Stimulated activated CD4-positive, alpha-beta T cell treated with anti-CD3 and anti-CD28 coated beads, TNF-alpha, amount 100 ng/mL, for 4 hours (primary cell): ENCODE measurements at places on chromosomes 13 and 19.

DNA sequence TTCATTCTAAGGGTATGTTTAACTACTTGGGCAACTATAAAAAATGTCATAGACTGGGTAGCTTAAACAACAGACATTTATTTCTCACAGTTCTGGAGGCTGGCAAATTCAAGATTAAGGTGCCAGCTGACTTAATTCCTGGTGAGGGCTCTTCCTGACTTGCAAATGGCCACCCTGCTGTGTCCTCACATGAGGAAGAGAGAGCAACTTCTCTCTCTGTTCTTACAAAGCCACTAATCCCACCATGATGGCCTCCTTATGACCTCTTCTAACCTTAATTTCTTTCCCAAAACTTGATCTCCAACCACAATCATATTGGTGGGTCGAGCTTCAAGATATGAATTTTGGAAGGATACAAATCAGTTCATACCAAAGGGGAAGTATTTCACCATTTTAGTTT is 399.0 kb downstream of the DCT start:
- no peak for DNase-seq

DNA sequence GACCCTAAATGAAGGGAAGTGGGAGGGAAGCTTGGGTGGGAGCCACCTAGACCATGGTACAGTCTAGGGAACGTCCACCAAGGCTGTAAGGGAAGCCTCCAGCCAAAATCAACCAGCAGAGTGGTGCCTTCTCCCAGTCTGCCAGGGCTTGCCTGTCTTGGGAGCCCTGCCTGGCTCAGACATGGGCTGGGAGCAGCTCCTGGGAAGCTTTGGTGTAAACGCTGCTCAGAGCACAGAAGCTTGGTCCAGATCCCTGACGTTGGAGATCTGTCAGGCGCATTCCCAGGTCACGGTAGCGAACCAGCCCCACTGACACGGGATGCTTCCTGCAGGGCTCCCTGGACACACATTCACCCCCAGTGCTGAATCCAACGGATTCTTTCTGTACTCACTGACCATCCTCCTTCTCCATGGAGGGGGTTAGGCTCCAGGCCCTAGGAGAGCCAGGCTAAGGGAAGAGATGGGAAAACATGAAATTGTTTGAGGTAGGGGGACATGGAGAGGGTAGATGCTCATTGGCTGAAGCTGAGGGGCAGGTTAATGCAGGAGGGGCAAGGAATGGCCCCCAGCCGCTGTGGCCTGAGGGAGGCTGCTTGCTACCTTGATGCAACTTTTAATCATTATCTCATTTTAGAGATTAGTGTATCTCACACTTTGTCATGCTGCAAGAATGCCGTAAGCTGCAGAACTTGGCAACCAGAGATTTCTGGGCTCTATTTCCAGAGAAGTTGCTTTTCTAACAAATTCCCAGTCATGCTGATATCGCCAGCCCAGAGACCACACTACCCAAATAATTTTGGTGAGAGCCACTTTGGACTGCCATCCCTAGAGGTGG is 195.8 kb downstream of the UQCRFS1 start:
- no peak for DNase-seq

DNA sequence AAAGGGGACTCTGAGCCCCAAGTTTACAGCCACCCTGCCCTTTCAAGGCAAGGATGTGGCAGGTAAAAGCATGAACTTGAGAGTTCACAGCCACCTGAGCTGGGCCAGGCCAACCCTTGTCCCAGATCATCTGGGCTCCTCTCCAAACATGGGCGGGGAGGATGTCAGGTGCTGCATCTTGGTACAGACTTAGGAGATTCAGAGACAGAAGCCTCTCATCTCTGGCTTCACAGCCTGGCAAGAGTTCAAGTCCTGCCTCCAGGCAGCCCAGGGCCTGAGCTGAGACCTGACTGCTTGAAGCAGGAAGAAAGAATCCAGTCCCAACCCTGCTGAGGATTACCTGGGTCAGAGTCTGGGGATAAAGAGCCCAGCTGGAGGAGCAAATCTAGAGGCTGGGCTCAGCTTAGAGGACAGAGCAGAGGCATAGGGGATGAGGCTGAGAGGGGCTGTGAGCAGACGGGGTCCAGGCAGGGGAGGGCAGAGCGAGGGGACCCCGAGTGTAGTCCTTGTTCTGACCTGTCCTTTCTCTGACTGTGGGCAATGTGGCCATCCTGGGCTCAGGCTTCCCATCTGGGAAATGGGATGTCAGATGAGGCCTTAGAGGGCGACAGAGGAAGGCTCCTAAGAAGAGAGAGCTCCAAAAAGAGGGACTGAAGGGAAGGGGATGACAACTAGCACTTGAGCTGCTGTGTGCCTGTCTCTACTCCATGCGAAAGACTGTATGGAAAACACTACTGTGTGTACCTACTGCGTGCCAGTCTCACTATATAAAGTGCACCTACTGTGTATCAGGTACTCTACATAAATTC is 6.6 kb upstream of the OR10H5 start:
- DNase-seq: no peak

DNA sequence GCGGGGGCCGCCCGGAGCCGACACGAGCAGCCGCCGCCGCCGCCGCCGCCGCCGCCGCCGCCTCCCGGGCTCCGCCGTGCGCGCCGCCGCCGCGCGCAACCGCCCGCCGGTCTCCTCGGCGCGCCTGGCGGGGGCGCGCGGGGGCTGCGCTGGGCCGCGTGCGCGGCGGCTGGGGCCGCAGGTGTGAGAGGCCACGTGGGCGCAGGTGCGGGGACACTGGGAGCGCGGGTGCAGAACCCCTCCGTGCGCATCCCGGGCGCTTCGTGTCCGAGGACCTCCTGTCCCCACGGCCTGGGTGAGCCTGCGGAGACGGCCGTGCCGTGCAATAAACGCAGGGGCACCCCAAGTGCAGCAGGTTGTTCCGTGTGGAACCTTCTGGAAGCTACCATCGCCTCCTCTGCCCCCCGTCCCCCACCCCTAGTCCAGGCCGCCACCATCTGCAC is at the start of gene LINGO3:
LINGO3 (minus strand) TSS at position 41 of the 443 bp plus-strand sequence. CDS start 16,378 bp downstream, outside the sequence.
- DNase-seq: no peak

DNA sequence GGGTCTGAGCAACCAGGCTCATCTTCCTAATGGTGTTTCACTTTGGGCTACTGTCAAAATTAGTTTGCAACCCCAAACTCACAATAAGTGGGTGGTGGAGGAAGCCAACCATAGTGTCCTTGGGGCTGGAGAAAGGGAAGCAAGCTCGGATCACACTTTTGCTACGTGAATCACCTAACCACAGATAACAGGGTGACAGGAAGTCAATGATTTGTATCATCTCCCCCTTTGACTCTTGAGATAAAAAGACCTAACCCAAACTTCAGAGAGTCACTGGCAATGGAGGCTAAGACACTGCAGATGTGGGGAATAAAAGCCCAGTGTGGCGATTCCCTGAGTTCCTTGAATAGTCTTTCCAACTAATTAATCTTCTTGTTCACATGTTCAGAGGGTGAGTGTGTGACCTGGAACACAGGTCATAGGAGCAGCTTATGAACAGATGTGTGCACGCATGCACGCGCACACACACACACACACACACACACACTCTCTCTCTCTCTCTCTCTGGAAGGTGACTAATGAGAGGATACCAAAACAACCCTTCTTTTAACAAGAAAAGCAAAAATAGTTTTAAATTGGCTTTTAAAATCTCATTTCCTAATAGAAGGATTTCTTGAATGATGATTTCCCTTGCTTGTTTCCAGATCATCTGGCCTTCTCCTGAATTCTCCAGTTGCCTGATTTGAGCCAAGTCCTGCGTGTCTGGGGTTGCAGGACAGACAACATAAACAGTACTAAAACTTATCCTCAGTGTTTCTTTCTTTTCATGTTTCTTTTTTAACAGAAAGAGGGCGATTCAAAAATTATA is 21.2 kb upstream of the DOCK9 start:
- no peak for DNase-seq

- DNase-seq: no peak
These were observed 13.5 kb upstream of the CBY2 start for GRCh38 chr13:45688577-45688976.

DNA sequence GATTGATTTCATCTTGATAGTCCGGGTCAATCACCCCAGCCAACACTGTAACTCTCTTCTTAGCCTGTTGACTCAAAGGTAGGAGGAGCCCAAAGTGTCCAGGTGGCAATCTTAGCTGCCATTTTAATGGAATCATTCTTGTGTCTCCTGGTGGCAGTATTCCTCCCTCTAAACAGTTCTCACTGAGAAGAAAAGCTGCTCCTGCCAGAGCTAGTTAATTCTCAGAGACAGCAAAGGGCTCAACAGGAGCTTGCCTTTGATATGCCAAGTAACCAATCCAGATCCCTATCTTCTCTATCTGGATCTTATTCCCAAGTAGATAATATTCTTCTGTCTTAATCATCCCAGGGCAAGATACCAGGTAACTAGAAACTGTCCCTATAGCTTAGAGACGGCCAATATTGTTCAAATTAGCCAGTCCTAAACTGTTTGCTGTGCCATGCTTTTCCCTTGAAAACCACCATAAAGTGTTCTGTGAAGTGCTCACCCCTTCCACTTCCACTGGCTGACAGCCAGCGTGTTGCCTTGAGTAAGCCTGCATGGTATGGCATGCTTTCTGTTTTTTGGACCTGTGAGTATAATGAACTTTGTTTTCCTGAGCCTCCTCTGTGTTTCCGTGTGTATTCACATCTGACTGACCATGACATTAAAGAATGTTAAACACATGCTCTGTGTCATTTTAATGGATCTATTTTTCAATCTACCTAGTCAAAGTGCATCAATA is 463.7 kb upstream of the SLITRK5 start:
- DNase-seq: no peak

DNA sequence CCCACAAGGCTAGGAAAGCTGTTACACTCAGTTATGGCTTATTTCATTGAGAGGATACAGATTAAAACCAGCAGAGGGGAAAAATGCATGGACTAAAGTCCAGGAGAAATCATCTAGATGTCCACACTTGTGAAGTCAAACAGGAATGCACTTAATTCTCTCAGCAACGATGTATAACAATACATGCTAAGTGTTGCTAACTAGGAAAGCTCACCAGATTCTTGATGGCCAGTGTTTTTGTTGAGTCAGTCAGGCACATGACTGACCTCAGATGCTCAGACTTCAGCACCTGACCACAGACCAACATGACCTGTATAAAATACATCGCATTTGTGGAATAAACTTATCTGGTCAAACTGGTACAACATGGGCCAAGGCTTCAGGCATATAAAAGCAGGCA is 470.2 kb upstream of the PRR20A start:
- no peak for DNase-seq

- no peak for DNase-seq
These were observed 115.8 kb downstream of the CCNA1 start for GRCh38 chr13:36548129-36548528.

- DNase-seq: no peak
These were observed 2.1 kb downstream of the ZNF709 start for GRCh38 chr19:12482509-12482886.

- DNase-seq: no peak
These were observed 11.8 kb downstream of the HTR2A start for GRCh38 chr13:46885018-46885417.

- no peak for DNase-seq
These were observed 402 bp upstream of the DYRK1B start for GRCh38 chr19:39834287-39834841.

- no peak for DNase-seq
These were observed 5.2 kb downstream of the UBXN6 start for GRCh38 chr19:4452230-4452990.

GRCh38 chr19:11151181-11151580 is 4.4 kb downstream of the SPC24 start:
- DNase-seq: no peak

- DNase-seq: peak; percentile 58
These were observed 6.1 kb downstream of the IL4I1 start for GRCh38 chr19:49890349-49891311.

DNA sequence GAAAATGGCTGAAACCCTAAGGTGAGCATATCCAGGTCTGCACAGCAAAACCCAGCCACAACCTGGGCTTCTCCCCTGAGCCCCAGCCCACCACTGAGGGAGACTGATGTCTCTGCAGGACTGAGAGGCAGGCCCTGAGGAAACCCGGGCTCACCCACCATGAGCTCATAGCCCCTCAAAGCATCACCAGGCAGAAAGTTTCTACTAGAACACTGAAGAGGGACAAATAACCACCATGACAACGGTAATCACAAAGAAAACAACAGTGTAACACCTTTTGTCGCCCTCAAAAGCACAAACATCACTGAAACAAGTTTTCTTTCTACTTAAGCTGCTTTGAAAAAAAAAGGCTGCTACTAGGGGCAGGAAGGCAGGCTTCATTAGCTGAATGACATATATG is 29.8 kb downstream of the TSHZ3 start:
- DNase-seq: no peak

DNA sequence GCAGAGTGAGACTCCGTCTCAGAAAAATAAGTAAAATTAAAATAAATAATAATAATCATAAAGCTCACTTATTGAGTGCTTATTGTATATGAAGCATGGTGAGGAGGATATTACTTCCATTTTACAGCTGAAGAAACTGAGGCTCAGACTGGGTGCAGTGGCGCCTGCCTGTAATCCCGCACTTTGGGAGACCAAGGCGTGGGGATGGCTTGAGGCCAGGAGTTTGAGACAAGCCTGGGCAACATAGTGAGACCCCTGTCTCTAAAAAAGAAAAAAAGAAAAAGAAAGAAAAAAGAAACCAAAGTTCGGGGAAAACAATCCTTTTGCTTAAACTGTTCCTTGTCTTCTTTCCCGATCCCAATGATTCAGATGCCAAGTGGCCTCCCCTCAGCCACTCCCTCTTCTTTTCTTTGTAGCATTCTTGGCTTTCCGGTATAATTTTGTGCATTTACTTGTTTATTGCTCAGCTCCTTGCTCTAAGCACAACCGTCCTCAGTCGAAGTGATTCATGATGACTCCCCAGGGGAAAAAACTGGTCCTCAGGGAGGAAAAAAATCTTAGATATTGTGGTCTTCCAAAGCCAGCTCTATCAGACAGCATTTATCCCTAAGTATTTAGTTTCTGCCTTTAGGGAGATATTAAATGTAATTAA is 965 bp upstream of the EIF3G start:
- no peak for DNase-seq

GRCh38 chr13:88162076-88162702 is 491.0 kb downstream of the SLITRK5 start:
- no peak for DNase-seq

- no peak for DNase-seq
These were observed 1.8 kb downstream of the F2RL3 start for GRCh38 chr19:16890461-16891184.

- no peak for DNase-seq
These were observed 18.1 kb upstream of the NDUFS7 start for GRCh38 chr19:1365319-1366269.

DNA sequence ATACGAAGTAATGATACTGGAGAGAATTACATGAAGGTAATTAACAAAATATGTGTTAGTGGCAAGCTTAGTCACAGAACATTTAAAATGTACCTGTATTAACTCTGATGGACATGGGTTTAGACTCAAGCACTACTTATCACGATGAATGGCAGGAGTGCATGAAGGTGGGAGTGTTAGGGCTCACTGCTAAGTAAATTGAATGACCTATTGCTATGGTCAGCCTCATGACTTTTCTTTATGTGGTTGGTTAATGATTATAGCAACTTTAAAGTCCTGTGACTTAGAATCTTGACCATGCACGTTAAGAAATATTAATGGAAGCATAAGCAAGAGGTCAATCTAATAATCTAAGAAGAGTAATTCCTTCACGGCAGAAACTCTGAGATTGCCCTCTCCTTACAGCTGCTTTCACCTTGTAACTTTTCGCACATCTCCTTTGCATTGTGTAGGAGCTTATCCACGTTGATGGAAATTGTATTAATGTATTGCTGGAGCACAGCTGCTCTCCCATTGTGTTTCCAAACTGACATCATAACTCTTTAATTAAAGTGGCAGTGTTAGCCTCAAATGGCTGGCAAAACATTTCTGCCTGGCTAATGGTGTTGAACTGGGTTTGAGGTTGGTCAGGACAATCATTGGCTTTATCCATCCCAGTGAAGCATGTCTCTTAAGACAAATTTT is 114.5 kb downstream of the RXFP2 start:
- DNase-seq: no peak

GRCh38 chr19:53553156-53553555 is 15.2 kb downstream of the ZNF331 start:
- DNase-seq: no peak
